ENCODE measurements at places on chromosomes 12 and 14.
A peak's percentile ranks its signal among the peaks of the same experiment; 100 is the strongest.

GRCh38 chr14:29705801-29706200, 221.8 kb downstream of the PRKD1 start:
- no peak for DNase-seq

DNA sequence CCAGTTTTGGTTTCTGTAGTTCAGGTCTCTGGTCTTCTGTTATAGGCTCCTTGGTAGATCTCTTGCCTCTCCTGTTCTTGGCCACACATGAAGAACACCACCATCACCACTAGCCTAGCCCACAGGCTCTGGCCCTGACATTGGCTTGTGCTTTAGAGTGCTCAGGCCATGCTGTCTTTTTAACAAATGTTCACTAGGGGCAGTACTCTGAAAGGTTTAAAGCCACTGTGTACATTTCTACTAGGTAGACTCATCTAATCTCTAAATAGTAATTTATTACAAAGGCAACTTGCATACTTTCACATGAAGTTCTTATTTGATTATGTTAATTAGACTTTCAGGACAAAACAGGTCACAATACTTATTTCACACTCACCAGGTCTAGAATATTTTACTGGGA, 38.3 kb downstream of the PDE6H start:
- DNase-seq, result no peak

GRCh38 chr12:121239351-121240061, 29.6 kb downstream of the P2RX4 start:
- DNase-seq, result peak; percentile 29

DNA sequence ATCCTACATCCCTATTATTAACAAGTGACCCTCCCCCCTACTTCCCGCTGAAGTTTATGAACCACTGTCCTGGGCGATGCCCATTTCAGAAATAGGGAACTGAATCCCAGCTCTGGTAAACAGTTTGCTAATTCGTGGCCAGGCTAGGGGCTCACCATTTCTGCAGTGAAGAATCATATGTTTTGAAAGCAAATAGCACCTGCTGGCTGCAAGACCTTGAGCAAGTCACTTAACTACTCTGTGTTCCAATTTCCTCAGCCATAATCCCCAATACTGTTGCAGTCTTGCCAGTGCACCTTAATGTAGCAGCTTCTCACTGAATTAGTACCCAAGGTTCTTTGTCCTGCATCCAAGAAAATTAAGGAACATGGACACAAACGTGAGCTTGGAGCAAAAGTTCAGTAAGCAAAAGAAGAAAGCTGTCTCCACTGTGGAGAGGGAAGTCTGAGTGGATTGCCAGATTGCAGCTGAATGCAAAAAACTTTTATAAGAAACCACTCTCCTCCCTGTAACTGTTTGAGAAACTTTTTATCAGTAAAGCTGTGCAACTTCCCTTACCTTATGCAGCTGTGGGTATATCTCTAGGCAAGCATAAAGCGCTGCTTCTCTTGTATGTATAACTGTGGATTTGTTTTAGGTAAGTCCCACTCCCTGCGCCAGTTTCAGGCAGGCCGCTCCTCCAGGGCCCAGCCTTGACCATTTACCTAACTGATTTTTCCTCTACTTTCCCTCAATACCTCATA, 824 bp downstream of the OAS1 start:
- peak; percentile 42 for DNase-seq

DNA sequence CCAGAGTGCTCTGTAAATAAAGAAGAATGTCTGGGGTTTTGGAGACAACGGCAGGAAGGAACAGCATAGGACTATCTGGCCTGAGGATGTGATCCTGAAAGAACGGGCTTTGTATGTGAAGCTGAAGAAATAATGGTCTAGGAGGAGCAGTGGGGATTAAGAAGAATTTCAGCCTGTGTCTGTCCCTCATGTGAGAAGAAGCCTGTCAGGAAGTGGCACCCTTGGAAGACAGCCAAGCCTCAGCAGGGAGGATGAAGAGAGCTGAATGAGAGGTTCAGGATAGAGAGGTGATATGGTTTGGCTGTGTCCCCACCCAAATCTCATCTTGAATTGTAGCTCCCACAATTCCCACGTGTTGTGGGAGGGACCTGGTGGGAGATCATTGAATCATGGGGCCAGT, 56.9 kb upstream of the TCL1A start:
- no peak for DNase-seq

DNA sequence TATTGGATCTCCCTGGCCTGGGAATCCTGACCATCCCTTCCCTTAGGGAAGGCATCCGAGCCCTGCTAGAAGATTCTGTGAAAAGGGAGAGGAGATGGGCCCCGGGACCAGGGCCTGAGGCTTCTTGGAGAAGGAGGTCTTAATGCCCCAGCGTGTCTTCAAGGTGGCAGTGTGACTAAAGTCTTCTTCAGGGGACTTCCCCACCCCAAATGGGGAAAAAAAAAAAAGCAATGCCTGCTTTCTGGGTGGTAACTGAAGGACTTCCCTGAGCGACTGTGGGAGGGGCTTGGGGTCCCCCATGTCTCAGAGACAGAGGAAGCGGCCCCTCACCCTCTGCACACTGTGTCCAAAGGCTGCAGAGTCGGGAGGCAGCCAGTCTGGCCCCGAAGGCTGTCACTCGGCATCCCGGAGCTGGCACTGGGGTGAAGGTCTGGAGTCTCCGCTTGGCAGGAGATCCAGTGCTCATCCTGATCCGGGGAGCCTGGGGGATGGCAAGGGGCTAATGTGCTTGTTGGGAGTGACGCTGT, 7.8 kb upstream of the PGF start:
- DNase-seq, result no peak

DNA sequence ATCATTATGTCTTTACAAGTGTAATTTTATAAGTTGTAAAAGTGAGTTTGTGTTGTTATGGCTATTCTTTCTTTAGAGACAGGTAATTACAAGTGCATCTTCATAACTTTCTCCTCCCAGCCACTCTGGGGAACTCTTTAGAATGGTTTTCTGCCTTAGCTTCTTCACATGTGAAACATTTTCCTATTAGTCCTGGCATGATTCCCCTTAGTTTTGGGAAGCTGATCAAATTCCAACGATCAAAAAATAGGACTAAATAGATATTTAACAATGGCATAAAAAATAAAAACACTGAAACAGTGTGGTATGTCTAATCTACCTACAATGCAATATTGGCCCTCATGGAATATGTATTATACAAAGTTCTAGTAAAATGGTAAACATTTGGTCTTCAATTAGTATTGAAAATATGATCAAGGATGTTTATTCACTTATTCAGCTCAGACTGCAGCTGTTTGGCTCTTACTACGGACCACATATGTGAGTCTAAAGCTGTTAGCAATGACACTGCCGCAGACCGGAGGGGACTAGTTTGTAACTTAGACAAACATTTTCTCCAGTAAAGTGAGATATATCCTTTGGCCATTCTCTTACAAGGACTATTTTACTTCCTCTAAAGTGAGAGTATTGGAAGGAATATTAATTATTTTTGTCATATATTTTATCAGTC, 890.8 kb upstream of the USP15 start:
- no peak for DNase-seq

DNA sequence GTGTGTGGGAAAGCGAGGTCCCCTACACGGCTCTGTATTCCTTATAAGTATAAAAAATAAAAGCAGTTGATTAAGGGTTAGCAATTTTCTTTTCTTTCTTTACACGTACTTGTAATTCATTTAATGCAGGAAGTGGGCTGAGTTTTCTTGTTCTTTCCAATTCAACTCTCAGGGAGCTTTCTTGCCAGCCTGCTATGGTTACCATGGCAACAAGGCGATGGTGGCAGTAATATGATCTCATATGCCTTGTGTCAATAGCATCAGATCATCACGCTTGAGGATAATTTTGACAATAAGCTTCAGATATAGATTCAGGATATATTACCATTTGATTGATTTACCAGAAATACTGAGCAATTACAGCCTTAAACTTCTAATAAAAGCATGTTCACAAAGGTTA, 466.5 kb downstream of the APAF1 start:
- DNase-seq, result no peak

GRCh38 chr12:6145564-6145963, 21.1 kb upstream of the VWF start:
- peak; percentile 64 for DNase-seq

Data from pons (tissue), 1 donor.